Bone marrow (tissue), 2 donors: ENCODE measurements at places on chromosomes 7 and 10.

- DNase-seq, result no peak
Measured at GRCh38 chr10:3036155-3037021, 31.0 kb upstream of the PFKP start.

- DNase-seq, result no peak
Measured at GRCh38 chr10:75736889-75737579, 305.6 kb downstream of the LRMDA start.

GRCh38 chr7:83271212-83272099, 108.8 kb upstream of the PCLO start:
- no peak for DNase-seq

DNA sequence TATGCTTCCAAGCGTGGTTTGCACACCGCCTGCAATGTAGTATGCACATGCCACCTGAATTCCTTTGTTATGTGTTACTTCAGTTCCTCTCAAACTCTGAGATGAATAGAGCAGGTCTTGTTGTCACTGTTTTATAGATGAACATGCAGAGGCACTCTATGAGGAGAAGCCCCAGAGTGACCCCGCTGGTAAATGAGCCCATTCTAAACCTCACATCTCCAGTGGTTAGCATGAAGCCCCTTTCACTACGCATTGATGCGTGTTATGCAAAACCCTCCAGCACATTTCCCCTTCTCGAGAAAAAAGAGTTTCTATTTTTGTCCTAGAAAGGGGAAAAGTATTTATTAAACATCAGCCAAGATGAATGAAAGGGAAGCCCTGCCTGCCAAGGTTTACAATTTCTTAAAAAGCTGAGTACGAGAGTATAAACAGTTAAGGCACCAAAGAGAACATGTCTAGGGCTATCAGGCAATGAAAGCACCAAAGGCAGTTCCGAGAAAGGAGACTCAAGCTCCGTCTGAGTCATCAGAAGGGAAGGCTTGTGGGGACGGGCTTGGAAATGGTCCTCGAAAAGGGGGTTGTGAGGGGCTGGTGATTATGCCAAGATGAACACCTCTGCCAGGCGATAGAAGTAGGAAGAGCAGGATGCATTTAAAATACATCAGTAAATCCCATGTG, 58.7 kb upstream of the PFKP start:
- no peak for DNase-seq

DNA sequence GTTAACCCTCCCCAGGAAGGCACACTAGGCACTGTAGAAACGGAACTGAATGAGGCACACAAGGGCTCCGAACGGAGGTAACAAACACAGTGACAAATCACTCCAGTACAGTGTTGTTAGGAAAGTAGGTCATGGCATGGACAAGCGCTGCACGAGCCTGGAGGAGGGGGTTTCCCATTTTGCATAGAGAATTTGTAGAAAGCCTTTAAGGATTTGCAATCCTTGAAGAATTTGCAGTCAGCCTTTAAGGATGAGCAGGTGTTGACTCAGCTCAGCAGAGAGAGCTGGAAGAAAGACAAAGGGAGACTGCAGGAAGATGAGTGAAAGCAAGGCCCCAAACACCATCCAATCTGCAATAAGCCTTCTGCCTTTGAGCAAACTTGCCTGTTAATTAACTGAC, 51.1 kb upstream of the PPP1R3C start:
- no peak for DNase-seq

GRCh38 chr10:133104068-133104962, 16.6 kb downstream of the ADGRA1 start:
- DNase-seq, result no peak
